ENCODE measurements at places on chromosomes 3 and 15. TPM values are rescaled to one million over a fixed set of nuclear protein-coding genes. Genes with fewer than 3 reads are reported as not detected.

DNA sequence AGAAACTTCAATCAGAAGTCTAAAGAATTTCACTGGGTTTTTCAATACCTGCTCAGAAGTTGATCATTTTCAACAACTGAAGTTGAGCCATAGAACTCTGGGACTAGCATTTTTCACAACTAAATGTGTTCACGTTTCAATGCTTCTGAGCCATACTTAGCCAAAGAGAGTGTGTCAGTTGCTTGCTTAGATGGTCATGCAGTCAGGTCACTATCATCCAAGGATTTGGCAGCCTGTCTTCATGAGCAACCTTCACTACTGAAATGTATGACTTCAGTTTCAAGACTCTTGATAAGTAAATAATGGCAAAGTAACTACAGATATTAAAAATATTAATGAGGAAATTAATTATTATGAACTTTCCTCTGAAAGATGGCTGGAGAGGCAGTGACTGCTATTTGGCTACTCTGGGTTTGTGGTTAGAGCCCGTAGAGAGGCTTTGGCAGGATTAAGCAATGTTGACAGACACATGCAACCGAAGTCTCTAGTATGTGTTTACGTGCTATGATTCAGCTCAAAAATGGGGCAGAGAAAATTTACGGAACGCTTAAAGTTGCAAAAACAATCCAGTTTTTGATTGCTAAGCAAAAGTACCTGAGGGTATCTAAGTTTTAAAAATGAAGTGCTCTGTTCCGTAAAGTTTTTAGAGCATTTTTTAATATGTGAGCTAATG is 133.8 kb downstream of the GMNC start:
- no peaks in the 10 kb centered on the region for H3K27me3 ChIP-seq
- no peak for DNase-seq
- no peaks in the 10 kb centered on the region for H3K36me3 ChIP-seq
- H3K4me1 ChIP-seq, result no peaks in the 10 kb centered on the region
- no peak overlapping the region for H3K4me3 ChIP-seq
- H3K27ac ChIP-seq, result no peak overlapping the region

DNA sequence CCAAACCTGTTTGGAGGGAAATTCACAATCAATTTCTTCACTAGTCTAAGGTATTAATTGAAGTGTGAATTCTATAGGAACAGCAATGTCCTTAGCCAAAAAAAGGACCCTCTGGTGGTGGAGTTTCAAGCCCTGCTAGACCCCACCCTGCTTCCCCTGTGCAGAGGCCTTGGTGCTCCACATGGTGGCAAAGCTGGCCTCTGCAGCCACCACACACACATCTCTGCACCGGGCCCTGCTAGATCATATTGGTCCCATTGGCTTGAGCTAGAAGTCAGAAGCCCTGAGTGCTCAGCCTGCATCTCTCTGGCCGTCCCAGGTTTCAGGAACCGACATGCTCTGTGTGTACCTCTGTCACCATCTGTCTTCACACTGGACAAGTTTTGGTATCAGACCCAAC is 220.9 kb upstream of the TRIM42 start:
- no peaks in the 10 kb centered on the region for H3K4me1 ChIP-seq
- no peaks in the 10 kb centered on the region for H3K36me3 ChIP-seq
- DNase-seq, result no peak
- H3K27me3 ChIP-seq, result no peaks in the 10 kb centered on the region
- H3K27ac ChIP-seq, result no peak overlapping the region
- no peak overlapping the region for H3K4me3 ChIP-seq

- no peak overlapping the region for H3K4me3 ChIP-seq
- no peaks in the 10 kb centered on the region for H3K27me3 ChIP-seq
- no peaks in the 10 kb centered on the region for H3K4me1 ChIP-seq
- H3K36me3 ChIP-seq, result peaks cover 10% of the 10 kb centered on the region
- DNase-seq, result peak; percentile 65
Measured at GRCh38 chr3:87260270-87260669, 16.1 kb downstream of the POU1F1 start.

GRCh38 chr3:58874248-58874741 is 175.5 kb downstream of the CFAP20DC start:
- no peaks in the 10 kb centered on the region for H3K4me1 ChIP-seq
- H3K36me3 ChIP-seq, result no peaks in the 10 kb centered on the region
- no peak overlapping the region for H3K27ac ChIP-seq
- H3K27me3 ChIP-seq, result no peaks in the 10 kb centered on the region

Gene PLSCR2
- not detected for total RNA-seq
